ENCODE measurements at places on chromosomes 13 and 19.

DNA sequence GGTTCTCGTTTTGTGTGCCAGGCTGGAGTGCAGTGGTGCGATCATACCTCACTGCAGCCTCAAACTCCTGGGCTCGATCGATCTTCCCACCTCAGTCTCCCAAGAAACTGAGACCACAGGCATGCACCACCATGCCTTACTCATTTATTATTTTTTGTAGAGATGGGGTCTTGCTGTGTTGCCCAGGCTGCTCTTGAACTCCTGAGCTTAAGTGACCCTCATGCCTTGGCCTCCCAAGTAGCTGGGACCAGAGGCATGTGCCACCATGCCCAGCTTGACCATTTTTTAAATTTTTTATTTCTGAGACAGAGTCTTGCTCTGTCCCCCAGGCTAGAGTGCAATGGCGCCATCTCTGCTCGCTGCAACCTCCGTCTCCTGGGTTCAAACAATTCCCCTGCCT, 10.2 kb upstream of the GNA11 start:
- DNase-seq = no peak

DNA sequence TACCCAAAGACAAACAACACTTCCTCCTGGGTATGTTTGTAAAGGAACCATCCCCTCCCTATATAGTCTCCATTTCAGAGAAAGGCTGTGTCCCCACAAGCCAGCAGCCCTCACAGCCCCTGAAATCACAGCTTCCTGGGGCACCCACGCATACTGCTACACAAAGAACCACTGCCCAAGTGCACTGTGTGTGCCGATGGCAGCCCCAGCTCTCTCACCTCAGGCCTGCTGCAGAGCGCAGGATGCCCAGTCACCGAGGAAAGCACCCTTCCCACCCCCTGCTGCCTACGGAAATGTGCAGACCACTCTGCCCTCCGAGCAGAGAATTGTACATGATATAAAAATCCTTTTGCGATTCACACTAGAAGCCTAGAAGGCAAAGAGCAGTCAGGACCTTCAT, 39.4 kb downstream of the SOHLH2 start:
- DNase-seq = no peak

DNA sequence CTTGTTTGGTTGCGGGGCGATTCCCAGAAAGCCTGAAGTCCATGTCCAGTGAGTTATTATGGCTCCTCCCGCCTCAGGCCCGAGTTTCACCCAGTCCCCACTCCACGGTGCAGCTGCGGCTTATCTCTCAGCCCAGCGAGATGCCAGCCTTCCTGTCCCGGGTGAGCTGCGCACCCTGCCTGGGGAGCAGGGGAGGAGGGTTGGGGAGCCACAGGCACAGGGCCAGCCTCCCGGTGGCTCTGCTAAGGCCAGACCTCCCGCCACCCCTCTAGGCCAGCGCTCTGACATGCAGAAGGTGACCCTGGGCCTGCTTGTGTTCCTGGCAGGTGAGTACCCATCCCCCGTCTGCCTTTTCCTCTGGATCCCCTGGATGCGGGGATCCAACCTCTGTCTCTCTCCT, 3.5 kb downstream of the FXYD3 start:
- no peak for DNase-seq

DNA sequence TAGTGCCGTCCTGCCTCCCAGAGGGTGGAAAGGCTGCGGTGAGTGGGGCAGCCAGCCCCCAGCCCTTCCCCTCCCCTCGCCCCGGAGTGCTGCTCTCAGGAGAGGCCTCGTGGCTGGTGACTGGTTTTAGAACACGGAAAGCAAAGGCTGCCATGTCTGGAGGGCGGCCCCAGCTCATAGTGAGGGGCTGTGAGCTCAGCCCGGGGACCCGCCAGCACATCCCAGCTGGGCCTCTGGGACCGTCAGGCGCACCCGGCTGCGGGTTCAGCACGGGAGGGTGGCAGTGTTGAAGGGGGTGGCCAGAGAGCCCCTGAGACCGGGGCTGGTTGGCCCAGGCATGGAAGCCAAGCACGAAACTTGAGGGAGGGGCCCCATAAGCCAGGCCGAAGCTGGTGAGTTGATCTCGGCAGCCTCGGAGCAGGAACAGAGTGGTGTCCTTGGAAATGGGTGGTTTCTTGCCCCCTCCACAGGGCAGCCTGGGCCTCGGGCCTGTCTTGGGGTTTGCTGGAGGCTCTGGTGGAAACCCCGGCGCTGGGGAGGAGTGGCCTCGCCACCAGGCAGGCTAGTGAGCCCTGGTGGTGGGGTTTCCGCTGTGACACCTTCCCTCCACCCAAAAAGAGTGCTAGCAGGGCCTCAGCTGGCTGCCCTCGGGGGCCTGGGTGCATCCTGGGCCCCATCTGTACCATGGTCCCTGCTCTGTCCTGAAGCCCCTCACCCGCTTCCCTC, 157.7 kb downstream of the KDM4B start:
- peak; percentile 77 for DNase-seq

GRCh38 chr19:28170066-28170465, 1042.9 kb downstream of the UQCRFS1 start:
- DNase-seq = no peak

DNA sequence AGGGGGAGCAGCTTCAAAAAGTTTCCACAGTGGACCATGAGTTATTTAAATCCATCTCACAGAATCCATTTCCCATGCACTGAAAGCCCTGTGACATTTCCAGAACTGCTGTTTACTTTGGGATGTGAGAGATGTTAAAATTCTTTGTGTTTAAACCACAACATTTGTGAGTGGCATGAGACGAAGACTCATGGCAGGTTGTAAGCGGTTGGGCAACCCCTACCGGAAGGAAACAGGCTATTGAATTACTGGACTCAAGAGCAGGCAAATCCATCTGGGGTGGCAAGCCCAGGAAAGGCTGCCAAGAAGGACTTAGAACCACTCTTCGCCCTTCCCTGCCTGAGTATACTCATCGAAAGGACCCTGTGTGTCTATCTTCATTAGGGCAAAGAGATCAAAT, 22.3 kb upstream of the CLDN10 start:
- DNase-seq = no peak

- no peak for DNase-seq
Observed at GRCh38 chr13:101649488-101650126, 197.1 kb downstream of the ITGBL1 start.

DNA sequence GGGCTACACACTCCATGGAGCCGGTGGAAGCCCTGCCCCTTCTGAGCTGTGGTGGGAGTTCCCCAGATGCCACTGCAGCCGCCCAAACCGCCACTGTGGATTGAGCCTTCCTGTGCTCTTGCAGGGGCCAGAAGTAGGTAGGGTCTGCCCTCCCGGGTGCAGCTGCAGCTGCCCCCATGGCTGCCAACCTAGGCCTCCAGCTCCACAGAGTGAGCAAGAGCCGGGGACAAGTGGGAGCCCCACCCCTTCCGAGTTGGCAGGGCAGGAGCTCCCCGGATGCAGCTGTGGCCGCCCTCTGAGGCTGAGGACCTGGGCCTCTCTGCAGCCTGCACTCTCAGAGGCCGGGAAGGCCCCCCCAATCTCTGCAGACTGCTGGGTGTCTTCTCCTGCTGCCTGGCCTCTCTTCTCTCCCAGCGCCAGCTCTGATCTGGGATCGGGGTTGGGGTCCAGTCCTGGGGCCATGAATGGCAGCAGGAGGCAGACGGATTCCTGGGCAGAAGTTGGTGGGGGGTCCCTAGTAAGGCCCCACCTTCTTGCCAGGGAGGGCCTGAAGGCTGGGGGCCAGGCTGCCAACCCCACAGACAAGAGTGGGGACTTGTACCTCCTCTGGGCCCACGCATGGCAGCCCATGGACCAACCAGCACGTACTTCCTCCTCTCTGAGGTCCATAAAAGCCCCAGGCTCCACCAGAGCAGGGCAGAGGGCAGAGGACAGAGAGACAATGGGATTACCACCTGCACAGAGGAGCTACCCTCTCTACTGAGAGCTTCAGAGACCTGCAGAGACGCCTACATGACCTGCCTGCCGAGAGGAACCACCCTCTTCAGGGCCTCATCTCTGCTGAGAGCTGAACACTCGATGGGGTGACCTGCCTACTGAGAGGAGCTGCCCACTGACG, 28.9 kb downstream of the AP2S1 start:
- peak; percentile 39 for DNase-seq

GRCh38 chr13:36885901-36886300, 34.1 kb downstream of the SMAD9 start:
- no peak for DNase-seq

DNA sequence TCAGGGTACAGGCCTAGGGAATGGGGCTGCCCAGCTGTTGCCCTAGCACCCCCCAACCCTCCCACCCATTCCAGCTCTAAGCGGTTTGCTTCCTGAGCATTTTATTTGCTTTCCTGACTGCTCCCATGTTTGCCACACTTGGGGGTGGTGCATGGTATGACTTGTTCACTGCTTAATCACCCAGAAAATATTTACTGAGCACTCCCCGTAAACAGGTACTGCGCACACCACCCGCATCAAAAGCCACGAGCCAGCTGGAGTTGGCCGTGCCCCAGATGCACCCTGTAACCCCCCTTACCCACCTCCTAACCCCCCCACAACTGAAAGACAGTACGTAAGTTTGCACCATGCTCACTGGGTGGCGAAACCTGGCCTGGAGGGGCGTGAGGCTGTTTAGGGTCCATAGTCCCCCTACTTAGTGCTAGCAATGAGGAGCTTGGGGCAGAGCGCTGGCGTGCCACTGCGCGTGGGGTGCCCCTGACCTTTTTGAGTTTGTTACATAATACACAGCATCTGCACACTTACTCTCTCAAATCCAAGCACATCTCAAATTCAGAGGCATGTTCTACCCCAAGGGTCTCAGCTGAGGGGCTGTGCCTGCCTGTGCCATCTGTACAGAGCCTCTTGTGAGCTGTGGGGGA, 29.8 kb downstream of the DPF1 start:
- DNase-seq = no peak

DNA sequence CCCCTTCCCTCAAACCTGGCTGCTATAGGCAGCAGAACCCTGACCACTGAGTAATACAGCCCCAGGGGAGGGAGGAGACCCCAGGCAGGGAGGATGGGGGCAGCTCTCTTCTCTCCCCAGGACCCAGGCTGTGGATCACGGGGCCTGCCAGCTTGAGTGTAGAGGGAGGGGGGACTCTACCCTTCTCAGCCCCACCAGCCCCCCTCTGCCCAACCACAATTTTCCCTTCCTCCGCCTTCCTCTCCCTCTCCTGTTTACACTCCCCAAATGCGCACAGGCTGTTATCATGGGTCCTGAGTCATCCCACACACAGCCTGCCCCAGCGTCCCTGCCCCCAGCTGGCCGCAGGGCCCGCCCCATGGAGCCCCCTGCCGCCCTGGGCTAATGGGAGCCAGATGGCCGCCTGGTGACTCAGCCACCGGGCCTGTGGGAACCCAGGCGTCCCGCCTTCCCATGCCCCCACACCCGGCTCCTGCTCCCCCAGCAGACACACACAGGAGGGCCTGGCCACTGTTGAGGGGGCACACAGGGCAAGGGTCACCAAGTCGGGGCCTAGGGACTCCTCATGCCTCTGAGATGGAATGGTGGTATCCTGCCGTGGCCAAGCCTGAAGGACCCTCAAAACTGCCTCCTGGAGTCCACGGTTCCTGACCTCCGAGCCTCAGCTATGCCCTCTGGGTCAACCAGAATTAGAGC, 13.6 kb downstream of the CCDC97 start:
- DNase-seq = no peak

GRCh38 chr19:47305309-47305751, 4.3 kb upstream of the C5AR1 start:
- no peak for DNase-seq

DNA sequence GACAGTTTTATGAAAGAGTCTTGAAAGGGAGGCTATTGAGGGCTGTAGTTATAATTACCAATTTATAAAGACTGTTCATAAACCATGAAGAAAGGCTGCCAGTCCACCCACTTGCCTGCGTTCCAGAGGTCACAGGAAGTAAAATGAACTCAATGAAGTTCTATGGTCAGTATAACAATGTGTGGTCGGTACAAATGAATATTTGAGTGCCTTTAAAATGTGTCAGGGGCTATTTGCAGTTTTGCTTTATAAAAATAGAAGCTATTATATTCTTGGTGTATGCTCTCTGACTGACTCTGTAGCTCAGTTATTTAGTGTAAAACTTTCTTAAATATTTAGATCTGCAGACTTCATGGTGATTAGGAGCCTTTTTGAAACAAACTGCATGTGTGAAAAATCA, 47.0 kb downstream of the ESD start:
- DNase-seq = no peak

DNA sequence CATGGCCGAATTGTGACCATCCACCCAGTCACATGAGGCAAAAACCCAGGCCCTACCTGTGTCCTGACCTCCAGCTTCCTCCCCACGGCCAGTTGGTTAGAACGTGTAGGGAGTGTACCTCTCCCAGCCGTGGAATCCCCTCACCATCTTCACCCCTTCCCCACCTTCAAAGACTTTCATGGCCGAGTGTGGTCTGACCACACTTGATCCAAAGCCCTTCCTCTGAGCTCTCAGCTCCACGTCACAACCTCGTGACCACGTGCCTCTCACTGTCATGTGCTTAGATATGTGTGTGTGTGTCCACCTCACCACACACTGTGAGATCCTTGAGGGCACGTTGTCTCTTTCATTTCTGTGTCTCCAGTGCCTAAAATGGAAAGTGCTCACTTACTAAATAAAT, 48.6 kb upstream of the UBE2L5 start:
- no peak for DNase-seq

GRCh38 chr13:95535243-95535642, 17.3 kb upstream of the CLDN10 start:
- no peak for DNase-seq

DNA sequence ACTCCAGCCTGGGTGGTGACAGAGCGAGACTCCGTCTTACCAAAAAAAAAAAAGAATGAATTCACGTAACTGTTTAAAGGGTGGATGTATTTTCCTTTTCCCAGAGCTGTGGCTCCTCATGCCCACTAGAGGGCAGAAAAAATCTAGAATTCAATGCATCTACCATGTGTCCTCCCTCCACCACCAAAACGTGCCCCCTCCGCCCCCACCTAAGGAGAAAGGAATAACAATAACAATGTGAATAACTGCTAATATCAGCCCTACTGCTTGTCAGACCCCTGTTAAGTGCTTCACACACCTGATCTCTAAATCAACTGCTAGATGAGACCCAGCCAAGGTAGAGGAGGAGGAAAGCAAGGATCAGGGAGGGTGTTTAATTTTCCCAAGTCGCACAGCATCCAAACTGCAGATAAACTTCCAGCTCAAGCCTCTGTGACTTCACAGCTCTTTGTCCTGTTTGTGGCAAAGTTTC, 20.2 kb upstream of the PNMA8B start:
- no peak for DNase-seq
